ENCODE measurements at places on chromosomes 7 and 10.

DNA sequence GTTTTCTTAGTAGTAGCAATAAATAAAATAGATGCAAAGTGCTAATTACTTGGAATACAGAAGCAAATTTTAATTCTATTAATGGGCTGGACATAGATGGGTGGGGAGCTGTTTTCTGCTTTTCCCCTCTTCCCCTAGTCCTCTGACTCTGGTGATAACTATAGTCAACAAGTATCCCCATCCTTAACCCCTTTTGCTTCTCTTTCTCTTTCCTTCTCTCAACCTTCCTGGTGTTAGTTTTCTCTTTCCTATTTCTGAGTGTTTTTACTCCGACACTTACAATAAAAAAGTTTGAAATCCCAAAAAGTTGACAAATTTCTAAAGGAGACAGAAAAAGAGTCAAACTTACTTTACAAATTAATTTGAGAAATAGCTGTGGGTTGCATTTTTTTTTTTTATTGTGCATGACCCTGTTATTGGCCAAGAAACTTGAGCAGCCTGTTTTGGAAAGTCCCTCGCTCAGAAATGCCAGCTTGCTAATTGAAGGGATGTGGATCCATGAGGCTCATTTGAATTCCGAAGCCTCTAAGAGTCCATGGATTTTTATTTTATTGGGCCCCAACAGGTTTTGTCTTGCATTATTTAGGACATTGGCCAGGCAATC lies 2.4 kb downstream of the FAS start:
- DNase-seq, result no peak

DNA sequence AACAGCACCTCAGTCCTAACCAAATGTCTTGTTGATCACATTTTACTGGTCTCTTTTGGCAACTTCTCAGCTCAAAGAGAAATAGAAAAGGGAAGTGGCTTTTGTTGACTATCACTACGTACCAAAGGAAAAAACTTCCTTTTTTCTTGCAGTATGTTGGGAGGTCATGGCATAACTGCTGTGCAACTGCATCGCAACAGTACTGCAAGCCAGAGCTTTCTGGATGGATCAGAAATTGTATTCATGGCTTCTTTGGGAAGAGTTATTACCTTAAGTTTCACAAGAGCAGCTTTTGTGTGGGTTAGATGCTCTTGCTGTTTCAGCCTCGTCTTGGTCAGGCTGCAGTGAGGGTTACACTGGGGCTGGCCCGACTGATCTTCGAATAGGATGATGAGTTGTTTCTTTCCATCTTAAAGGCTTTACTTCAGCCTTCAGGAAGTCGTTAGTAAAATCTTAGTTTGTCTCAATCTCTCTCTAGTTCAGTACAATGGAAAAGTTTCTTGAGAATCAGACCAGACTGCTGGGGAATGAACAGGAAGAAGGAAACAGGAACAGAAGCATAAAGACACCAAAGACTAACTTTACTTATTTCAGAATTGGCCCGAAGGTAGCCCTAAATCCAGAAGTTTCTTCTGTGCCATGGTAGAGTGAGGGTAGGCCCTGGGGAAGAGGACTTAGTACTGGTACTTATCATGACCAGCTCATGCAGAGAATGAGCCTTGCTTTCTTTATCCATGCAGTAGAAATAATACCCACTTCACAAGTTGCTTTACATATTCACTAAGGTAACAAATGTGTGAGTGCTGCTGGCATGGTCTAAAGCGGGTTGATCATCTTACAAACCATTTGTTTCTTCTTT lies 153.6 kb downstream of the CELF2 start:
- DNase-seq, result no peak

DNA sequence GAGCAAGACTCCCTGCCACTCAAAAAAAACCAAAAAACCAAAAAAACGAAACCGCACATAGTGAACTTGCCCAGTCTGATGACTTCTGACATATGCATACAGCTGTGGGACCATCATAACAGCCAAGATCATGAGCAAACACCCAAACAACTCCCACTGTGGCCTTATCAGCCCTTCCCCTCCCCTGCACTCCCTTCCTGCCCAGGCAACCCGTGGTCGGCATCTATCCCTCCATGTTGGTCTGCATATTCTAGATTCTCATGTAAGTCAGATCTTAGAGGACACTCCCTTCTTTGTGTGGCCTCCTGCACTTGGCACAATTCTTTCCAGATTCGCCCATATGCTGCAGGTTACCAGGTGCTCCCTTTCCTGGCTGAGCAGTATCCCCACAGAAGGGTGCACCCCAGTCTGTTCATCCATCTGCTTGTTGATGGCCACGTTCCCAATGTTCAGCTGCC lies 72.8 kb downstream of the GNA12 start:
- DNase-seq, result no peak

- DNase-seq, result peak; percentile 90
Observed at GRCh38 chr10:12638103-12638502, 288.8 kb downstream of the CAMK1D start.

GRCh38 chr7:151565541-151565940 lies 45.8 kb upstream of the RHEB start:
- no peak for DNase-seq

DNA sequence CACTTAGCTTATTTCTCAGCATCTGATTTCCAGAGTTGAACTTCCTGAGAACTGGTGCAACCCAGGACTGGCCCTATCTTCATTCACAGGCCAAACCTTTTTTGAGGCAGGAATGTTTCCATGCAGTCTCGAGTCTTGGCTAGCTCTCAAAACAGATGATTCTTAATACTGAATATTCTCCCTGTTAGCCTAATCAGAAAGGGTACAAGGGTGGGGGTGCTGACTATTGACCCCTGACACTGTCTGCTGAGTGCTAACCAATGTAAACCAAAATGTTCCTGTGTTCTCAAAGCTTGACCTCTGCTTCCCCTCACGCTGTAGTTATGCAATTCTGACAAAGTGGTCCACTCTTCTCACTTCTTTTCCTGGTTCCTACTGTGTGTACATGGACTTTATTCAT lies 25.3 kb downstream of the VWDE start:
- no peak for DNase-seq

- DNase-seq, result no peak
Observed at GRCh38 chr10:8214587-8214986, 160.1 kb downstream of the GATA3 start.

DNA sequence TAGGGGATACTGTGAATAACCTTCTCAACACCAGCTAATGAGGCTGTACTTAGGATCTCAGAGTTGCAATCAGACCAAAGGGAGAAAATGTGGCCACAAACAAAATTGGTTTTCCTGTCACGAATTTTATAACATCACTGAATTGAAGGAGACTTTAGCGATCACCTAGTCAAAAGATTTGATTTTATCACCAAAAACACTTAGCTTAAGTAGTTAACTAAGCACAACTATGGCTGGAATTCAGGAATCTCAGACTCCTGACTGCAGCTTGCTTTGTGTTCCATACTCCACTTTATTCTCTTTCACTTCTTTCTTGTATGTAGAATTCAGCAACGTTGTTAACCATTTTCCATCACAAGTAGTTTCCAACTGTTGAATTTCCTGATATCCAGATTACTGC lies 152.0 kb downstream of the SLC16A9 start:
- DNase-seq, result no peak

GRCh38 chr7:44177570-44178131 lies 11.6 kb downstream of the GCK start:
- no peak for DNase-seq

GRCh38 chr7:1297017-1297960 lies 64.6 kb downstream of the UNCX start:
- DNase-seq, result no peak

DNA sequence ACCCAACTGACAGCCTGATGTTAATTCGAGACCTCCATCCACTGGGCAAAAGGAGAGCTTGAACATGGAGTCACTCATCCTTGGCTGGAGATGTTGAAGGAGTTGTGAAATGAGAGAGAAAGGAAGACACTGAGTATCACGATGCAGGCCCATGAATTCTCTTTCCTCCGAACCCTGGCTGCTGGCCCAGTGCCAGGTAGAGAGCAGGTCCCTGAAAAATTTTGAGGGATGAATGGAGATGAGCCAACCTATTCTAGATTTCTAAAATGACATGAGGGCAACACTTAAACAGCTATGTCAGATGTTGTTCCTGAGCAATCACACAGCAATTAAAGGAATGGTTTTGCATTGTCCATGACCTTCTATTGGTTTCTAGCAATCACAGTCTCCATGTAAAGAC lies 355.1 kb upstream of the ZMIZ1 start:
- no peak for DNase-seq

GRCh38 chr10:72612203-72612826 lies 13.6 kb downstream of the MICU1 start:
- peak; percentile 65 for DNase-seq

GRCh38 chr7:116455499-116455898 lies 44.0 kb upstream of the CAV2 start:
- no peak for DNase-seq

DNA sequence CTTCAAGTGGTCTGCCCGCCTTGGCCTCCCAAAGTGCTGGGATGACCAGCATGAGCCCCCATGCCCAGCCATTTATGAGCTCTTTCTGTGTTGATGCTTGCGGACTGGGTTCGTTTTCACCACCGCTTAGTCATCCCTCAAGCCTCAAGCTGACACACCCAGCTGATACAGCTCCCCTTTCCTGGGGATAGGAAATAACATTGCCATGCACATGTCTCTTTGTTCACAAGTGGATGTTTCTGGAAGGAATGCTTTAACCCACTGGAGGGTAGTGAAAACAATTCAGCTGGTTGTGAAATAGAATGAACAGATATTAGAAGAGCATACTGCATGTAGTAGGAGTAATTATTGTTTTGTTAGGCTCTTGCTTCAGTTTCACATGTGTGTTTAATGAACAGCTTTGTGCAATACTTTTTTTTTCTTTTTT lies 8.5 kb upstream of the METTL27 start:
- DNase-seq, result no peak

- DNase-seq, result no peak
Observed at GRCh38 chr7:8103282-8103681, 134.7 kb downstream of the GLCCI1 start.

- DNase-seq, result no peak
Observed at GRCh38 chr7:151823566-151824372, 53.1 kb downstream of the PRKAG2 start.

DNA sequence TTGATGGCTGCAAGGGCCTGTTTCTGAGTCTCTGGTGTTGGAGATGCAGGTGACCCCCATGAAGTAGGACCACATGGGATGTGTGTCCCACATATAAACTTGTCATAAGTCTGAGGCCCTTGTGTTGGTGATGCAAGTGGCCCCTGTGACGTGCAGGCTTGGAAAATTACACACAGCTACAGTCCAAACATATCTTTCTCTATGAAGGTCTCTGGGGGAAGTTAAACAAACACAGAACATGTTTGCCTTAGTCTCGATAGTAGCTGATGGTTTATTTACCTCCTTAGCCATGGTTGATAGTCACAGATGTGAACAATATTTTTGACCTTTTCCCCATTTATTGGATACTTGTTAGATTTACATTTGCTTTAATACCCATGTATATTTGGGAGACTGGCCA lies 64.7 kb downstream of the ADCY1 start:
- DNase-seq, result no peak

GRCh38 chr10:29719281-29719675 lies 84.5 kb upstream of the SVIL start:
- DNase-seq, result no peak

DNA sequence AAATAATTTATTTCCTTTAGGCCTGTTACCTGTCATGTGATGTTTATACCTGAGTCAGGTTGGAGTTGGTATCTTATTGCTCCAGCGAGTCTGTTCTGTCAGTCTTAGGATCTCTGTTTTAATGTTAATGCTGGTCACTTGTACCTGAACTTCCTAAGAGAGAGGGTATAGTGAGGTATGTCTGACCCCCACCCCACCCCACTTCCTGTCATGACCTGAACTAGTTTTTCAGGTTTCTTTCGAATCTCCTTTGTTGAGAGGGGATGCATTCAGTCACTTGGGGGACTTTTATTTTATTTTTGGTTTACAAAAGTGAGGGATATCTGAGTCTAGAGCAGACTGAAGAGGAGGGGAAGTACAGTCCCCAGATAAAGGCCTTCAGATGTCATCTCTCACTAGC lies 769.0 kb upstream of the COBL start:
- DNase-seq, result no peak

DNA sequence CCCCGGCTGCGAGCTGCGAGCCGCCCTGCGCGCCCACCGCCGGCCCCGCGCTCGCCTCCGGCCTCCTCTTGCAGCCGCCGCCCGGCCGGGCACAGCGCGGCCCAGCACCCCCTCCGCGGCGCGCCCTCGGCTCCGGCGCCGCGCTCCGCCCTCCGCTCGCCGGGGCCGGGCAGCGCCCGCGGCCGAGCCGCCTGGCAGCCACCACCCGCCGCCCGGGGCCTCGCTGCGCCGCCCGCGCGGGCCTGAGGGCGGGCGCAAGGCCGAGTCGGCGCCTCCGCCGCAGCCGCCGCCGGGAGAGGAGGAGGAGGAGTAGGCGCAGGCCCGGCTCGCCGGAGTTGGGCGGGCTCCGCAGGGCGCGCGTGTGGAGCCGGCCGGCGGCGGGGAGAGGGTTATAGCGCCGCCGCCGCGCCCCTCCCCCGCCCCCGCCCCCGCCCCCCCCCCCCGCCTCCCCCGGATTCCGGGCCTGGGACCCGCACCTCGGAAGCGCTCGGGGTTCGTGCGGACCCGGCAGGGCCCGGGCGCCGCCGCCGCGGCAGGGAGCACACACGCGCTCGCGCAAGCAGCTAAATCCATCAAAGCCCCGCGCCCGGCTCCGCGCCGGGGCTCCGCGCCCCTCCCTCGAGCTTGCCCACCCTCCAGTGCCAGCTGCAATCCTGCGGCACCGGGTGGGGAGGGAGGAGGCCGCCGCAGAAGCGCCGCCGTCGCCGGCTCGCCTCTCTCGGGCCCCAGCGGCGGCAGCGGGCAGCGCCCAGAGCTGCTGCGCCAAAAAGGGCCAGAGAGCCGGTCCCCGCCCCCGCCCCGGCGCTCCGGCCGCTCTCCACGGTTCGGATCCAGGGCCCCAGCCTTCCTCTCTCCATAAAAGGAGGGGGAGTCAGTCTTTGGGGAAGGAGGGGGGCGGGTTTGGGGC lies at the start of gene PDGFA:
PDGFA (minus strand) TSS at position 363 of the 907 bp plus-strand sequence. CDS start 845 bp downstream, outside the sequence.
- DNase-seq, result no peak

- DNase-seq, result no peak
Observed at GRCh38 chr7:128737867-128738385, 1.2 kb upstream of the CALU start.

DNA sequence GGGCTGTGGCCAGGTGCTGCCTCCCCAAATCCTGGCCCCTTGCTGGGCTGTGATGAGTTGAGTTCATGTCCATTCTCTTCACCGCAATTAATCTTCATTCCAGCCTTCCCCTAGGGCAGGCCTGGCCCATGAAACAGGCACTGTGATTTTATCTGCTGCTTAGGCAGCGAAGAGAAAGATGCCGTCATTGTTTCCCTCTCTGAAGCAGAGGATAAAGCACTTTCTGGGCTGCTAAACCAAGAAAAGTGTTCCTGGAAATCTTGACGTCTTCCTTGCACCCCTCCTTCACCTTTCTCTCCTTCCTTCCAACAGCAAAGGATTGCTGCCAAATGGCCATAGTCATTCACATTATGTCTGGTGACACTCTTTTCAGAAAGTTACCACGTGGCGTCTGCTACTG lies 265.9 kb downstream of the ZEB1 start:
- no peak for DNase-seq

DNA sequence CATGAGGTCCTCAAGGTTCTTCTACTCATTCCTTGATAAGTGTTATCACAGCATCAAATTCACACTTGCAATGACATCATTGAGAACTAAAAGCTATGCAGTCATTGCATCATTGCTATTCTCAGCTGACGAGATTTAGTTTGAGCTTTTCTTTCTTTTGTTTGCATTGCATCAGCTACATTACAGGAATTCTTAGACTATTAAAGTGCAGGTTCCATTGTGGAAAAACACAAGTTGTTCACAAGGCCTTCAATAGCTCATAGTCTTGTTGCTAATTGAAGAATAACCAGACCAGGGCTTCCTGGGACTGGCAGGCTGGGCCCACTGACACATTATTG lies 139.3 kb downstream of the CXCL12 start:
- DNase-seq, result no peak
